ENCODE measurements at places on chromosomes 6 and 20.

DNA sequence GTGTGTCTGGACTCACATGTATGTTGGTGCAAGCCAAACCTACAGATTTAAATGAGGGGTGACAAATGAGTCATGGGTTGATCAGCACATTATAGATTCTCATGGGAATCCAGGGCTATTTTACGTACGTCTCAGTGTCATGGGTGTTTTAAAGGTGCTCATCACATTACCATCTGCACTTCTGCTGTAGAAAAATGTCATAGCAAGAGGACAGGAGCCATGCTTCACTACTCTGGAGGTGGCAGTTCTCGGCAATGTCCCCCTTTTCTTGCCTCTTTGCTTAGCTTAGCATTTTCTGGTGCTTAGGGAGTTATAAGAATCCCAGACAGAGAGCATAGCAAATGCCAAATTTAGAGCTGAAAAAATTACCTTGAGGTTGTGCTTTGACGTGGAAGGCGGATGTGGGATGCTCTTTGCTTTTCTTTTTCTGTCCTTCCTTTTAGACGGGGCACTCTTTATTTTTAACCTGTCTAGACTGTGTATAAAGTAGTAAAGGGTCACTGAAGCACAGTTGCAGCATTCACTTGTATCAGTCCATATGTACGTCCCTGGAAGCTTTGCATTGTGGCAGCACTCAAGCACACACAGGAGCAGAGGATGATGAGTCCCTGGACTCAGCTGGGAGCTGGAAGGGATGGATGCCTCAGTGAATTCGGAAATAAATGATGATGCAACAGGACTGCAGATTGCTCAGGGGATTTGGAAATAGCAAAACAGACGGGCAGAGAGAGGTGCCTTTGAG lies 139.7 kb downstream of the SYNDIG1 start:
- no peak for DNase-seq

- DNase-seq, result no peak
Measured at GRCh38 chr6:109795994-109796555, 105.0 kb downstream of the FIG4 start.

DNA sequence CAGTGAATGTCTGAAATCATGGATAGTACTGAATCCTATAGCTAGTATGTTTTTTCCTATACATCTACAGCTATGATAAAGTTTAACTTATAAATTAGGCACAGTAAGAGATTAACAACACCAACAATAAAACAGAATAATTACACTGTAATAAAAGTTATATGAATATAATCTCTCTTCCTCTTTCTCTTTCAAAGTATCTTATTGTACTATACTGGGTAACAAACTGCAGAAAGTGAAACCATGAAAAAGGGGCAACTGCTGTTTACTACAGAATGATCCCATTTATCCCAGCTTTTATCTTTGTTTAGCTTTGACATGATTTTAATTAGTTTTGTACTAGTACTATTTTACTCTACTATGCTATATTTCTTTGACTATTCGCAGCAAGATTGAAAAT lies 25.8 kb downstream of the ESF1 start:
- DNase-seq, result no peak

- DNase-seq, result no peak
Measured at GRCh38 chr20:21982559-21982958, 277.1 kb downstream of the PAX1 start.

DNA sequence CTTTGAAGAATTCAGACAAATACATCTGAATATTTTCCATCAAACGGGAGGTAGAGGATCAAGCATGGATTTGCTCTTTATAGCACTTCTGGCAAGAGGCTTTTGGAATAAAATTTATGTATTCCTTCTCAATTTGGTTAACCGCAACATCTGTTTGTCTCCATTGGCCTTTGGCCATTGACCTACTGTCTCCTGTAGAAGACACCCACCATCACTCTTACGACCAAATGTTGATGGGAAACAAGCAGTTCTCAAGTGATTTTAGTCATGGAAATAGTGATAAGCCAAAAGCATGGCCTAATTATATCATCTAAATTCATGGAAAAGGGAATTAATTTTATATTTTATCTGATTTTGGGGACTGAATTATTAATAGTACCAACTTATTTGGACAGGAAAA lies 591.9 kb downstream of the CD109 start:
- no peak for DNase-seq

DNA sequence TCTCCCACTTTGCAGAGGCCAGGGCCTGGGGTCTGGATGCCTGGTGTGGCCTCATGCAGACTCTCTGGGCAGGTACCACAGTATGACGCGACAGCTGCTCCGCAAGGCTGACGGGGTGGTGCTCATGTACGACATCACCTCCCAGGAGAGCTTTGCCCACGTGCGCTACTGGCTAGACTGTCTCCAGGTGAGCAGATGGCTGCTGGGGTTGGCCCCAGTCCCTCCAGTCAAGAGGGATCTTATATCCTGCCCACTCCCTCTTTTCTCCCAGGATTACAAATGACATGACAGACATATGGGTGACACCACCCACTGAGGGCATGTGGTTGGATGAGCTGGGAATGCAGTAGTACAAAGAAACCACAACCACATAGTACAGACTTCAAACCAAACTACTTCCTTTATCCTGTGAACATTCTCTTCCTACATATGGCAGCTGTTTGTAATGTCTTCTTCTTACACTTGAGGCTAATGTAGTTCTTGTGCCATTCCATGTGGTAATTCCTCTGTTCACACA lies 29.9 kb downstream of the RAB44 start:
- no peak for DNase-seq

- DNase-seq, result no peak
Measured at GRCh38 chr6:160259598-160259997, 977 bp upstream of the SLC22A2 start.

- DNase-seq, result no peak
Measured at GRCh38 chr20:17867131-17867925, 101.3 kb downstream of the SNX5 start.

DNA sequence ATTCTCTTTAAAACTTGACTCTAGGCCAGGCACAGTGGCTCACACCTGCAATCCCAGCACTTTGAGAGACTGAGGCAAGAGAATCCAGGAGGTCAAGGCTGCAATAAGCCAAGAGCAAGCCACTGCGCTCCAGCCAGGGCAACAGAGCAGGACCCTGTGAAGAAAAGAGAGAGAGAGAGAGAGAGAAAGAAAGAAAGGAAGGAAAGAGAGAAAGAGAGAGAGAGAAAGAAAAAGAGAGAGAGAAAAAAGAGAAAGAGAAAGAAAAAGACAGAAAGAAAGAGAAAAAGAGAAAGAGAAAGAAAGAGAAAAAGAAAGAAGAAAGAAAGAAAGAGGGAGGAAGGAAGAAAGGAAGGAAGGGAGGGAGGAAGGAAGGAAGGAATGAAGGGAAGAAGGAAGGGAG lies 76.7 kb downstream of the RIN2 start:
- no peak for DNase-seq

- DNase-seq, result no peak
Measured at GRCh38 chr20:25457886-25458680, 50.6 kb downstream of the GINS1 start.

All from activated T-cell treated with anti-CD3 and anti-CD28 coated beads for 48 hours (primary cell).